T-helper 2 cell (primary cell): ENCODE measurements at places on chromosomes 4 and X.

DNA sequence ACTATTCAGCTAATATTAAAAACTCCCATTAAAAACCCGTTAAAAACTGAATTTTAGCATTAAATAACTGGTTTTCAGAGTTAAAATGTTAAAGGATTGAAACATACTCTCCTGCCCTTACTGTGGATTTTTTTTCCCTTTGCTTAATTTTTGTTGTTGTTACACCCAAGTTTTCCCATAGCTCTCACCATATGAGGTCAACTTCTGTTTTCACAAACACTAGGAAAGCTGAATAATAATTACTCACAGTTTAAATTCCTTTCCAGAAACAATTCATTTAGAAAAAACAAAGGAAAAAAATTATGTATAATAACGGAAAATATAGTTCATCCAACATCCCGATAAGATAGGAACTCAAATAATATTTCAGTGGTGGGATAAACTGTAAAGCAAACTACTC, 129.0 kb downstream of the PPP3CA start:
- DNase-seq, result no peak

- DNase-seq, result no peak
Measured at GRCh38 chr4:41067369-41067768, 147.0 kb downstream of the APBB2 start.

- DNase-seq, result no peak
Measured at GRCh38 chr4:146340798-146341197, 126.5 kb downstream of the REELD1 start.

DNA sequence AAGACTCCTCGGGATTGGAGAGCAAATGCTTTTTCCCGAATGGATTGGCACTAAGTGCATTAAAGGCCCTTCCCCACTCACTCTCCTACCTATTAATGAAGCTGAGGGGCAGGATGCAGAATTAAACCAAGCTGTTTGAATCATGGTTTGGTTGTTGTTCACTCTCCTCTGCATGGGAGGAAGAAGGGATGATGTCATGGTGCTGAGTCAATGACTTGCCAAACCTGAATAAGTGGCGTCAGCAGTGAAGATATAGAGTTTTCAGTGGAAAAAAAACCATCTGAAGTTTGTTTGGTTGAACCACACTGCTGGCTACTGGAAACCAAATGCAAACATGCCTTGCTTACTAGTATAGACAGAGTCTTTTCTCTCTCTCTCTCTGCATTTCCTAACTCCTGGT, 19.8 kb upstream of the ZXDA start:
- DNase-seq, result no peak

GRCh38 chrX:120690941-120691340, 61.1 kb upstream of the C1GALT1C1 start:
- no peak for DNase-seq

GRCh38 chr4:22672519-22672918, 20.2 kb upstream of the GBA3 start:
- DNase-seq, result no peak

- DNase-seq, result no peak
Measured at GRCh38 chrX:14607446-14607985, 78.2 kb downstream of the GLRA2 start.

DNA sequence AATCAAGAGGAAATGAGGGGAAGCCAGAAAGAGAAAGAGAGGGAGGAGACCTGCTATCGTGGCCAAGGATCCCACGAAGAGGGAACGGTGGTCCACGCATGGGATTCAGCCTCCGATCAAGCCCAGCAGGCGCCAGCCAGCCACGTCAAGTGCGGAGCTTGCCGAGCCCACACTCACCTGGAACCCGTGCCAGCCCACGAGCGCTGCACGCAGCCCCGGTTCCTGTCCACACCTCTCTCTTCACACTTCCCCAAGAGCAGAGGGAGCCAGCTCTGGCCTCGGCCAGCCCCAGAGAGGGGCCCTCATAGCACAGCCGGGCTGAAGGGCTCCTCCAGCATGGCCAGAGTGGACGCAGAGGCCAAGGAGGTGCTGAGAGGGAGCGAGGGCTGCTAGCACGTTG, 795.1 kb upstream of the GRIA3 start:
- no peak for DNase-seq

GRCh38 chr4:83282049-83282535, 2.5 kb downstream of the COQ2 start:
- no peak for DNase-seq

DNA sequence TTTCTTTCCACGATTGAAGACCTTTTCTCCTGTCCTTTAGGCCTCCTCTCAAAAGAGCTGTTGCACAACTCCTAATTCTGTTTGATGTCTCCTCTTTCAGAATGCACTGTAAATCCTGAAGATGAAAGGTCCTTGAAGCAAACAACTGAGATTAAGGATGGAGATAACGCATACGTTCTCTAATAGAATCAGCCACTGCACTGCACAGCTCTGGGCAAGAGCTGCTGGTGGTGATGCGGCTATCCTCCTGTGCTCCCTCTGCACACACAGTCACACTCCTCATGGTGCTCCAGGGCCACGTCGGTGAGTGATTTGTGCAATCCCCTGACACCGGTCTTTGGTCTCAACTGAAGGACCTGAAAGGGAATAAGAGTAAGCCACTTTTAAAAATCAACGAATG, 208.7 kb downstream of the PDGFC start:
- no peak for DNase-seq

DNA sequence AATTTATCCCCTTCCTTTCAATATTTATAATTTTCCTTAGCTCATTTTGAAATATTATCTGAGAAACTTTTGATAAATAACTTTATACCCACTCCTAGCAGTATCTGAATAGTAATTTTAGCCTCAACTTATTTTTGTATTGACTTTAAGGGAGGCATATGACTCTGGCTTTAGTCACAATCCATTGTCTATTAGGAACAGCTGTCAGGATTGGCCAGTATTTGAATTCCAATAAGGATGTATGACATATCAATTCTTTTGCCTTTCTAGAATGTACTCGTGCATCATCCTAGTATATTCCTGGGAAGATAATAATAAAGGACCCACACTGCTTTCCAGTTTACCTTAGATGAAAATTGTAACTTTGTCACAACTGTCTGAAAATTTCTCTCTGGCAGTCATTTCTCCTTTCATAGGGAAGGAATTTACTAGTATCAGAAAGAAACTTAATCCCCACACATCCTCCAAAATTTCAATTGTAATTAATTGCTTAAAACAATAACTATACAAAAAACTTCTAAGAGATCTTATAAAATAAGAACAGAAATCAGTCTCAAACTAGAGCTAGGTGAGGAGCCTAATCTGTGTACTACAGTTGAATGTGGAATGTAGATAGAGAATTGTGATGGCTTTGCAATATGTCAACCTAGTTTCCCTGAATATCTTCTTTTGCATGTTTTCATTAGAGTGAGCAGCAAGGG, 121.0 kb upstream of the EPHA5 start:
- DNase-seq, result no peak

DNA sequence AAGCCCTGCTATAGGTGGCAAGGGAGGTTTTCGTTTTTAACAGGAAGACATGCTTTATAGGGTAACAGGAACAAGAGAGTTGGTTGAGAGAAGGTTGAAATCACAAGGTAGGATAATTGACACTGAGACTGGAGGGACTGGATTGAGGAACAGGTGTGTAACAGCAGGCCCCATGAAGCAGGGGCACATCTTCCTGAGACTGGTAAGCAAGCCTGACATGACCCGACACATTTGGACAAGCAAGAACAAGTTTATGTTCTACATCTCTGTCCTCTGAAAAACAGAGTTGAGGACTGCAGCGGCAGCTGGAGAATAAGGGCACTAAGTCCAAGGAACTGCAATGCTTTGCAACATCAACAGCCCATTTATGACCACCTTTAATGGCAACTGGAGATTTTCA, 5.2 kb downstream of the RPS4X start:
- DNase-seq, result no peak

- no peak for DNase-seq
Measured at GRCh38 chr4:122632396-122633143, 11.7 kb upstream of the IL21 start.

DNA sequence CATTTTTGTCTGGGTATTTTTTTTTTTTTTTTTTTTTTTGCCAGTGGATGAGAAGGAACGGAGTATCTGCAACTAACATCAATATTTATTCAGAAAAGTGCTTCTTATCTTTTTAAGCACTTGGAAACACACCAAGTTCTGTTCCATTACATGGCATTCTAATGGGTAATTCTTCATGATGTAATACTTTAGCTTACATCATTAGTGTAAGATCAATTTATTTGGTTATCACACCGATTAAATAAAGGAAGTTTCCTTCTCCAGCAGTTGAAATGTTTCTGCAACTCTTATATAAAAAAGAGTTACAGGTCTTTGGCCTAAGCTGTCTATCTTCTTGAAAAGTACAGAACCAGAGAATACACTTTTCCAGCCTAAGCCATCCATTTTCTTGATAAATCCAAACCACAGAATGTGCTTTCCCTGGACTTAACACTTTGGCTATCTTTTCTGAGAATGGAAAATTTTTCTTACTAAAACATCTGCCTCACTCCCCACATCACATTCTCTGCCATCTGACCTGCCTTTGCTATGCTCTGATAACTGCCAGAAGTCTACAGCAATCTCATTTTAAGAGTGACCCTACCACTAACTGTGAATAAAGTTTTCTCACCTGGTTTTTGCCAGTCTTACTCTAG, 191.9 kb upstream of the MAB21L2 start:
- DNase-seq, result no peak

- no peak for DNase-seq
Measured at GRCh38 chr4:152454398-152455011, 81.4 kb downstream of the FBXW7 start.

GRCh38 chrX:71578253-71579135, at the start of gene GCNA:
GCNA (plus strand) TSS chrX:71578437; CDS start chrX:71580822, 2,385 bp downstream.
- no peak for DNase-seq

- DNase-seq, result no peak
Measured at GRCh38 chr4:134343081-134343480, 141.5 kb upstream of the PABPC4L start.

- DNase-seq, result no peak
Measured at GRCh38 chr4:185846505-185847150, 34.6 kb upstream of the SORBS2 start.

DNA sequence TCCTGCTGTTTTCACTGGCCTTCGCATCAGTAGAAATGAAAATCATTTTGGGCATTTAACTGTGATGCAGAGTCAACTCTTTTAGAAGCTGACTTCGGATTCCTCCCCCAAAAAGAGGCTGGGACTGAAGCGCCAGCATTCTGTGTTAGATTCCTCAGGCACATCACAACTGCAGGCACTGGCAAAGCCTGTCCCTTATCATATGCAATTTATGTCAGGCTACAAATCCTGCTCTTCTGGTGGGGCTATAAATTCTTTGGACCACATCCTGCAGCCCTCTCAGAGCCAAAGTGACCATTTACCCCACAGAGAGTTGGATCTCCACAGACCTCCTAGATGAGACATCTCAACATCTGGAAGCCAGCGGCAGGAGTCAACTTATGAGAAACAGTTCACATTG, 138.4 kb downstream of the CBR4 start:
- DNase-seq, result no peak

DNA sequence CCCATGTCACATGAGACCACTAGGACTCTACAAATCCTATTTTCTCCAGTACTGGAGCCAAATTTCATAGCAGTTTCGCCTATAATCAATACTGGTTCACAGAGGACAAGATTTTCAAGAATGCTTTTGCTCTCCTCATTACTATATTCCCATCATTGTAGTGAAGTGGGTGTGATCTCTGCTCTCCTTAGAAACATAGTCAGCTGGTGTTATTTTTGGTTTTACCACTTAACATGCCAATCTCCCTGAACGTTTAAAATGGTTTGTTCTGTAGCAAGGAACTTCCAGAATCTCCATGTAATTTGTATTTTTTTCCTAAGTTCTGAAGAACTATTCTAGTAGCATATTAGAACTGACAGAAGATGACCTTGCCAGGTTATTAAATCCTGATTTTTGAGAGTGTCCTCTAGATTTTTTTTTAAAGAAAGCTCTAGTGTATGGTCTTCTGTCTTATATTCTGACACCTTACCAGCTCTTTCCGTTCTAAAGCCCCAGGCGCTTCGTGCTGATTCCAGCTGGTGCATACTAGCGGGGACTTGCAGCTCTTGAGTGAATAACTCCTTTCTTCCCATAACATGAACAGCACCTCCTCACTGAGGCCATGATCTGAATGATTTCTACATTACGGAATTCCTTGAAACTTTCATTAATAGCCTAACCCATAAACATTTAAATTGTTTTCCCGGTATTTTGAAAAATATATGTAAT, 1372.9 kb downstream of the TECRL start:
- no peak for DNase-seq
